ENCODE measurements at places on chromosomes 6 and 20.

- no peak for DNase-seq
Observed at GRCh38 chr6:139172567-139172966, 37.7 kb downstream of the HECA start.

- DNase-seq = no peak
Observed at GRCh38 chr6:3022765-3023662, 23.3 kb downstream of the NQO2 start.

DNA sequence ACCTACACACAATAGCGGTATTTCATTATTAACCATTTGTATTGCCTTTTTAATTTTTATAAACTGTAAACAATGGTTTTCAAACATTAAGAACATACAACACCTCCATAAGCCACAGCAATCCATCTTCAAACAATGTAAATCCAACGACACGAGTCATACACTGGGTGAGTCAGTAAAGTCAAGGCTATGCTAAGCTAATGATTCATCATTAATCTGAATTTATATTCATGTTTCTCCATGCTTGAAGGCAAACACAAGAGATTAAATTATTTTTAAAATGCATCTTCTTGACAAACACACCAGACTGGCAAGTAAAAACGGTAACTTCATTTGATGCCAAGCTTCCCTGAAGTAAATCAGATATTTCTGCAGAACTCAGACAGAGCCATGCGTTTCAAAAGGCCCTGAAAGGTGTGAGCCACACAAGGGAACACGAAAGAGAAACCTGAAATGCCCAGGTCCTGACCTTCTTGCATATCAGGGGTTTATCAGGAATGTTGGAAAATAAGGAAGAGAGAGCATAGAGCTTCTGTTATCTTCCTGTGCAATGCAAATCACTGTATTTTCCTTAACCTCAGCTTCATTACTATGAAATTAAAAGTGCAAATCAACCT lies 162.5 kb downstream of the ALDH8A1 start:
- no peak for DNase-seq

- DNase-seq = no peak
Observed at GRCh38 chr6:1611572-1612298, 2.0 kb downstream of the FOXC1 start.

- DNase-seq = no peak
Observed at GRCh38 chr20:10432079-10432478, 1.9 kb downstream of the MKKS start.

DNA sequence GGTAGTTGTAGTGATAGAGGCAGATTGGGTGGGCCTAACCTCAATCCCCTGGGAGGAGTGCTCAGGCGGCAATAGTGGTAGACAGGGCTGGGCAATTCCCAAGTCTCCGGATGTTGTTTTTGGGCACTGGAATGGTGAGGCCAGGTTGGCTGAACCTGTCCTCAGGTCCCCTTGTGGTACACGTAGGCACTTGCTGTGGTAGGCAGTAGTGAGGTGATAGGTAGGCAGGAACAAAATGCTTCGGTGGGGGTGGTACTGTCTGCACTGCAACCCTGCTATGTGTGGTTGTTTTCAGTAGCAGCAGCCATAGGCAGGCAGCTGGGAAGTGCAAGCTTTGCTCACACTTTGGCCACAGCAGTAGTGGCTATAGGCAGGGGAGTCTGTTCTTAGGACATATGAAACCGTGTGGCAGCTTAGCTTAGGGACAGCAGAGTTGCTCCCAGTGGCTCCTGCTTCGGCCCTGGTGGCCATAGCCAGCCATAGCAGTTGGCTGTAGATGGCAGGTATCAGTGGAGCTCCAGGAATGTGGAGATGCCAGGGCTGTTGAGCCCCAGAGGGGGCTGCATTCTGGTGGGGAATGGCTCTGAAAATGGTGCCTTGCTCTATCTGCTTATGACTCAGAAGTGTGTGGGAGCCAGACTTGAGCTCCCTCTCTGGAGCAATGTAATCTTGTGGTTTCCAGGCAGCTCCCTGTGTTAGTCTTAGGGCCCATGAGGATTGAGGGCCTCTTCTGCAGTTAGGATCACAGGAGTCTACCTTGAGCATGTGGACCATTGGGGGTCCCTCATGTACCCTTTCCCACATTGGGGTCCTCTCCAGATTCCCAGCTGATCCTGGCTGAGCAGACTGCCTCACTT lies 241.8 kb upstream of the BMP2 start:
- no peak for DNase-seq

DNA sequence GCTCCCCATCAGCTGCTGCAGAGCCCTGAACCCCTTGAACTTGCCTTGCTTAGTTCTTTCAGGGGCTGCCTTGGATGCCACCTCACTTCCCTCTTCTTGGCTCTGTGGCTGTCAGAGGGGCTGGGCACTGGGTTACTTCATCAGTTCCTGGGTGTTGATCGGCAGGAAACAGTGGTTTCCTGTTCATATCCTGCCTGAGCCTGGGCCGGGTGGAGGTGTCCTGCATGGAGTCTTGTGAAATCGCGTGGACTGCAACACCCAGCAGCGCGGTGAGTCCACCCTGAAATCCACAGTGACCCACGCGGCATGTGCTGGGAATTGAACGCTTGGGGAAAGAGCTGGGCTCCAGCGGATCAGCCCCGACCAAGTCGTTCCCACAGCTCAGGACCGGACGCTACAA lies 97.5 kb downstream of the CDH26 start:
- no peak for DNase-seq

GRCh38 chr6:43950051-43950605 lies 177.1 kb downstream of the MRPL14 start:
- no peak for DNase-seq

DNA sequence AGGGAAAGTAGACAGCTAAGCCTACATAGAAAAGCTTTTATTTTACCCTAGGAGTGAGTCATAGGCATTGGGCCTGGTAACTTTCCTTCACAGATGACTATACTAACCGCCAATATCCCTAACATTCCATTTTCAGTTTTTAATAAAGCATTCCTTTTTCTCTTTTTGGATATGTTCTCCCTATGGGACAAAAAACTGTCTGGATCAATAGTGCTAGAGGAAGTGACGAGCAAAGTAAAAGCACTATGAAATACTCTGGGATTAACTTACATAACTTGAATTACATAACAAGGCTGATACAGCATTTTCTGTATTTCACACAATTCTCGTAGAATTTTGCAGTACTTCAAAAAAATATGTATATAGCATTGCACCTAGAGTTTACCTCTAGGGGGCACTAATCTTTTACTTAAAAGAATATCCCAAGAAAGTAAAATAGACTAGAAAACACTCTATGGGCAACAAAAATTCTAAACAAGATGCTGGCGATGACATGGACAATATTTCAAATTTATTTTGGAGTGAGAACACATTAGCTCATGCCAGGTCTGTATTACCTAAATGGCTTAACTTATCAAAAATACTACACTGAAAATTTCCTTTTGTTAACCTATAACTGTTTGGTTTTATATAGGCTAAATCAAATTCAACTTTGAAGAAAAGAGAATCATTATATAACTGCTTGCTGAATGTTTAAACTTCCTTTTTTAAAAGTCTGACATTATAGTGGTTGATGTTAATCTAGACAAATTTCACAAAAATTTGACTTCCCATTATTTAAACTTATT lies 66.3 kb upstream of the DST start:
- DNase-seq = no peak

DNA sequence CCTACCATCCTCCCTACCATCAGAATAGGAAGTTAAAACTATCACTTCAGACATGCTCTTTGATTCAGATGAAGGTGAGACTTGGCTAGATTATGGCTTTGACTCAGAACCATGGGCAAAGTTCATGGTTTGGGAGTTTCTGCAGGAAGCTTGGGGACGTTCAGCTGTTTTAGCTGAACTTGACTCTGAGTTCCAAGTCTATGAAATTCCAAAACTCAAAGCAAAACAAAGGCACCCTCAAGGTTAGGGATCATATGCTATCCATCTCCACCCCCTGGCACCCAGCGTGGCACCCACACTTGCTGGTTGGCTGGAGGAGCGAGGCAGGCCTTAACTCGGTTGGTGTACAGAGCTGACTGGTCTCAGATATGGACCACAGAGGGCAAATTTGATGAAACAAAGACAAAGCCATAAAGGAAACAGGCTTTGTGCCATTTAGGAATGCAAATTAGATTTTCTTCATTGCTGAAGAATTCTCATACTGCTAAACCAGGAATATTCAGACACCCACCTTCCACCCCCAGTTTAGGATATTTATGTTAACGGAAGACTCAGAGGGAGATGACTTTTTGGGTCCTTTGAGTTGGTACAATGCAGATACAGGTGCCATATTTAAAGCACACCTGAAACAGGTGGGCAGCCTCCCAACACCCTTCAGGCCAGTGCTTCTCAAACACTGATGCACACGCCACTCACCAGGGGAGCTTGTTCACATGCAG lies 88.4 kb upstream of the SLC22A16 start:
- DNase-seq = no peak

- DNase-seq = no peak
Observed at GRCh38 chr6:157536223-157536545, 155.2 kb downstream of the ZDHHC14 start.

- no peak for DNase-seq
Observed at GRCh38 chr6:17431581-17431980, 38.2 kb downstream of the CAP2 start.

- DNase-seq = no peak
Observed at GRCh38 chr20:278181-278580, 12.4 kb downstream of the C20orf96 start.

- DNase-seq = no peak
Observed at GRCh38 chr6:125612345-125612846, 137.0 kb upstream of the HEY2 start.

GRCh38 chr6:18595774-18596530 lies 208.8 kb downstream of the RNF144B start:
- DNase-seq = no peak

DNA sequence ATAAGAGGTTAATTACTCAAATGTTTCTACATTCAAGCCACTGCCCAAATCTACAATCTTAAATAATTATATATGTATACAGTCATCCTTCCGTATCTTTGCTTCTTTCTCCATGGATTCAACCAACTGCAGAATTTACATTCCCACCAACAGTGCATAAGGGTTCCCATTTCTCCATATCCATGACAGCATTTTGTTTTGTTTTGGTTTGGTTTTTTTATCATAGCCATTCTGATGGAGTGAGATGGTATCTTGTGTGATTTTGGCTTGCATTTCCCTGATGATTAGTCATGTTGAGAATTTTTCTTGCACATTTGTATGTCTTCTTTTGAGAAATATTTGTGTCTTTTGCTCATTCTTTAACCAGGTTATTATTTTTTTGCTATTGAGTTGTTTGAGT lies 198.5 kb downstream of the C6orf118 start:
- DNase-seq = no peak

DNA sequence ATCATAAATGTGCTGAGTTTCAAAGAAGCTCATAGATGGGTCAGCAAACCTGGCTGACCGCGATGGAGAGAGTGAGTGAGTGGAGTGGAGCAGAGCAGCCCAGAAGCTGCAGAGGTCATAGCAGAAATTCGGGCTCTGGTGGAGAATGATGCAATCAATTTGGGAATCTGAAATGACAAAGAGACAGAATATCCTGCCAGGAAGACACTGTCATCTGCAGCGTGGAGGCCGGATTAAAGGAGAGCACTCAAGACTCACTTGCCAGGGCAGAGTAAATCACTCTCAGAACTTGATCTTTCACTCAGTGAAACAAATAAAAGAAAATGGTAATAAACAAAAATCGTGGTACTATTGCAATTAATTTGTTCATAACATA lies 109.6 kb upstream of the RREB1 start:
- DNase-seq = no peak

- DNase-seq = no peak
Observed at GRCh38 chr6:117451671-117452070, 25.9 kb upstream of the ROS1 start.

- no peak for DNase-seq
Observed at GRCh38 chr6:135141728-135142127, 39.4 kb upstream of the MYB start.

DNA sequence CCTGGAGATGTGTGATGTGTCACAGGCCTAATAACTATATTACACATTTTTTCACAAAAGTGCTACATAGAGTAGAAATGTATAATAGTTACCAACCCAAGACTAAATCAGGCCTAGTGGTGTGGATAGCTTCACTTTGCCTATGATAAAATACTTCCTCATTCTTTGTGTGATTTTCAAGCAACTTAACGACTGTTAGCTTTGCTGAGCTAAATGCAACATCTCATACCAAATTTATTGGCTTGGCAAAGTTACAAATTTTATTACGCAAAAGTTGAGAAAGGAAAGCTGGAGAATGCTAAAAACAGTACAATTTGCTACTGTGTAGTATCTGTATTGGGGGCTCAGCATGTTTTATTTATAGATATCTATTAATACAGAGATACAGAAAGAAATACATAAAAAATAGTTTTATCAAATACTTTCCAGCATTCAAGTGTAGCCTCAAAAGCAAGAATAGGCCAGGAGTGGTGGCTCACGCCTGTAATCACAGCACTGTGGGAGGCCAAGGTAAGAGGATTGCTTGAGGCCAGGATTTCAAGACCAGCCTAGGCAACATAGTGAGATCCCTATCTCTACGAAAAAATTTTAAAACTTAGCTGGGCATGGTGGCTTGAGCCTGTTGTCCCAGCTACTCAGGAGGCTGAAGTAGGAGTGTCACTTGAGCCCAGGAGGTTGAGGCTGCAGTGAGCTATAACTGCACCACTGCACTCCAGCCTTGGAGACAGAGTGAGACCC lies 3.6 kb upstream of the EDN1 start:
- DNase-seq = no peak

GRCh38 chr6:149278997-149279396 lies 38.5 kb upstream of the TAB2 start:
- DNase-seq = no peak

- DNase-seq = no peak
Observed at GRCh38 chr6:108556250-108556649, 4.5 kb upstream of the FOXO3 start.

GRCh38 chr6:122790028-122790422 lies 967 bp downstream of the SMPDL3A start:
- DNase-seq = no peak

DNA sequence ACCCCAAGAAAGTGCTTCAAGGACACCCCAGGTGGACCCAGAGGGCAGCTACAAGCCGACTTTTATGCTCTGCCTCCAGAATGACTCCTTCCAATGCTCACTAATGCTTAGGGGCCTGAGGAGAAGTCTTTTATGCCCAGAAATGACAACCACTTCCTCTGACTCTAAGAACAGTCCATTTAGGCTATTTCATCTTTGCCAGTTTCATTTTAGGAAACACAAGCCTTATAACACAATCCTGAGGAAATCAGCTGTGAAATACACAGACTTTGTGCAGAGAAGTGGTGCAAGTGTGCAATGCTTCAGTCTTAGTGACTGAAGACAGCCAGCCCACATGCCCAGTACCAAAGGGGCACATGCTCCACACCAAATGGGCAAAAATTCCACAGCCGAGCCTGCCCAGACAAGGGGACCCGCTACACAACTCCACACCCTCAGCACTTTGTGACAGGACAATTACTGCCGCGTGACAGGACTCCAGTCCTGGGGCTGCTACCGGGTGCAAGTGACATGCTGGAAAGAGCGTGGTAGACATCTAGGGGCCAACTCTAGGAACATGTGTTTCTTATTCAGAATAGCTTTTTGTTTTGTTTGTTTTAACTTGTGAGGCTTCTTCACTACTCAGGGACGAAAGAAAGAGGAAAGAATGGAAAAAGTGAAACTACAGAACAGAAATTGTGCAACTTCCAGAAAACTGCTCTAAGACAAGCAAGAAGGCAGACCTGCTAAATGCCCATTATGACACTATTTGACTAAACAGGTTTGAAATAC lies 28.2 kb upstream of the PLAGL1 start:
- no peak for DNase-seq
